ENCODE measurements at places on chromosomes 7 and 10.
A peak's percentile ranks its signal among the peaks of the same experiment; 100 is the strongest.

DNA sequence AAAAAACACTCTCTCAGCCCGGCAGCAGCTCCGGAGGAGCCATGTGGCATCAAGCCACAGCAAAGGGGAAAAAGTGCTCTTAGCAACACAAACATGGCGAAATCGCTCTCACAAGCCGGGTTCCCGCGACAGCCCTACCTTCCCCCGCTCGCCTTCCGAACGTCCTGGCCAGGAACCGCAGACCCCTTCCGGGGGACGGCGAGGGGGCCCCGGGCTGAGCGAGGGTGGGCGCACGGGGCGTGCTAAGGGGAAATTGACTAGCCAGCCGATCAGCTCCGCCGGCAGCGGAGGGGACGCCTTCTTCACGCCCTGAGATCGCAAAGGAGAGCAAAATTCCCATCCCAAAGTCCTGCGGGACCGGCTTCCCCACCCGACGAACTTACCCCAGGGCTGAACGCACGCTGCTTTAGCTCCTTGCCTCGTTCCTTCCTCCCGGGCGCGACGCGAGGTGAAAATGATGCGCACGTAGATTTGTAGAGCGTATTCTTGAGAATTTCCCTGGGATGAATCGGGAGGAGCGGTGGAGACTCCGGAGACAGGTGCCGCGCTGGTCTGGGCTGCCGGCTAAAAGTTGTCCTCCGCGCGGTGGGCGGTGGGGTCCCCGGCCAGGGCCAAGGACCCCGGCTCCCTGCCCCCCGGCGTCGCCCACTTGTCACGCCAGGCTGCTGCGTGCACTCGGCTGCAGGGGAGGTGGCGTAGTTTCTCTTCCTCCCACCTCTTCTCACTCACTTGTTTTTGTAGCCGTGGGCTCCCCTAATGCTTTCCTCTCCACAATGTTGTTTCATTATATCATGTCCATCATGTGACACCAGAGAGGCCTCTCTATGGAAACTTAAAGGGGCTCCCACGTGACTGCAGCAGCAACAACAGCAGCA, 220.1 kb upstream of the MKLN1 start:
- no peak for DNase-seq

GRCh38 chr10:132652936-132653590, 115.5 kb downstream of the INPP5A start:
- no peak for DNase-seq

DNA sequence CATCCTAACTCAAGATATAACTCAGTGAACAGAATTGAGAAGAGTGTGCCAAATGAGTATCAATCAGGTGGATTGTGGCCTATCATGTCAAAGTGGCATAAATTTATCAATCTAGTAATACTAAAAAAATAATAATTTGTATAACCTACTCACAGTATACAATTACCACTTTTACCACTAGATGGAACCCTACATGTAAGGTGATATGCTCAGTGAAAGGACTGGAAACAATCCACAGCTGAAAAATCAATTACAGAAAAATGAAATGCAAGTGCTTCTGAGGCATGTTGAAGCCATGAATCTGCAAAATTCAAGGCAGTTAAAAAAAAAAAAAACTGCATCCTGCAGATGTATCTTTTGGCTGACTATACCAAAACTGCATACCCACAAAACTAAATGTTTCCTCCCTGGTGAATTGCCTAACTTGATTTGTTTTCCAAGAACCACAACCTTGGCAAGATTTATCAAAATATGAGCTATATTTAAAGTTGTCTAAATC, 13.9 kb downstream of the ARHGAP19 start:
- DNase-seq: peak; percentile 41

DNA sequence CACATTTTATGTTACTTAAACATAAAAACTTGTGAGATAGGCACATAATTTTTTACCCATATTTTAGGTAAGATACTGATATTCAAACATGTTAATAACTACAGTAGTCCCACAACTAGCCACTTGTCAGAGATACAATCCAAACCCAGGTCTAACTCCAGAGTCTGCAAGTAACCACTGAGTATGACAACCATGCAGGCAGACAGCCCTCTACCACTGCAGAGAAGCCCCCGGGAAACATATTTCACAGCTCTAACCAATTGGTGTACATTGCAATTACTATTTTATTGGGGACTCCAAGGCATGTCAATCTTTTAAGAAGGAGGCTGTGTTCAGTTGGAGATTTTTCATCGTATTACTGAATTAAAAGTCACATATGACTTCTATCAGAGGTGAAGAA, 107.2 kb upstream of the FAM133B start:
- no peak for DNase-seq

- DNase-seq: no peak
Measured at GRCh38 chr7:11751315-11751714, 80.7 kb downstream of the THSD7A start.

DNA sequence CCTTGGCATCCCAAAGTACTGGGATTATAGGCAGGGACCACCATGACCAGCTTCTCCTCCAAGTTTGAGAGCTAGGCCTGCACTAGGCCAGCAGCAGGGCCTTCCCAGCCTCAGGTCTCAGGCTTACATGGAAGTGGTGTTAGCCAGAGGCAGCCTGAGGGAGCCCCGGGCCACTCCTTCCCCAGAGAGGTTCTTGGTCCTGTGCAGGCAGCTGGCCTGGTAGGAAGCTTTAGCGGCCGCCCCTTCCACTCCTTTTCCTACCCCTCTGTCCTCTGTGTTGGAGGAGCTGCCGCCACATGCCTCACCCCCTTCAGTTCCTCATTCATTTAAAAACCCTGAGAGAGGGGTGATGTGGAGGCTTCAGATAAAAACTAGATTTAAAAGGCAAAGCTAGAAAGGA, 40.3 kb downstream of the TSPAN15 start:
- no peak for DNase-seq

DNA sequence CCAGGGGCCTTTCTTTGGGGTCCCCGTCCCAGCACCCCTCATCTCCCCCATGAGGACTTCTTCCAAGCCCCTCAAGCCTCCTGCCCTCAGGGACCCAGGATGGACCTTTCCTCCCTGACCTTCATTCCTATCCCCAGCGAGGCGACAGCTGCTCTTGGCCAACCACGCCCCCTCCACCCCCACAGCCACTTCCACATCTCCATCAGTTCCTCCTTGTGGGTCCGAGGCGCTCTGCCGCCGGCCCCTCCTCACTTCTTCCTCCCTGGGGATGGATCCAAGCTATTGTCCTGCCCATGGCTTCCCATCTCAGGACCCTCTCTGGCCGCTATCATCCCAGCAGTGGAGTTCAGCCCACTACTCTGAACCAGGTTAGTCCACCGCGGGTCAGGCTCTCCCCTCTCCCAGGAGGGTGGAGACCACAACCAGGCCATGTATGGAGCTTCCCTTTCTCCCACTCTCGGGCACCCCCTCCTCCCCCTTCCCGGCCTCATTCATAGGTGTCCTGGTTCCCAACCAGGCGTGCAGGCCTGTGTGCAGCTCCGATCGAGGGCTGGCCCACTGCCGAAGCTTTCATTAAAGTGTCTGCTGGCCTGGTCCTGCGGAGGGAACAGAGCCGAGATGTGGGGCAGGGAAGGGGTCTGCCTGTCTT, 1.7 kb upstream of the SH2B2 start:
- no peak for DNase-seq

- no peak for DNase-seq
Measured at GRCh38 chr7:154484943-154485342, 432.7 kb downstream of the DPP6 start.
